HT1080 (cell line): ENCODE measurements at places on chromosomes 16 and 17. TPM values are rescaled to one million over a fixed set of nuclear protein-coding genes. Genes with fewer than 3 reads are reported as not detected.

The DPEP3 gene
- not detected in 2 replicates for total RNA-seq

The SERPINF2 gene
- total RNA-seq = 2.0 and 2.9 TPM in 2 replicates

The PLD6 gene
- not detected in 2 replicates for total RNA-seq

The MYH11 gene
- 0.03 TPM in 2 replicates for total RNA-seq

The NUFIP2 gene
- 23.6 and 34.0 TPM in 2 replicates for total RNA-seq

The CRHR1 gene
- total RNA-seq = not detected in 2 replicates

The CCDC144A gene
- 0.10 TPM in 1 of 2 replicates, not detected in the other for total RNA-seq

The HOXB8 gene
- total RNA-seq = 10.8 and 11.2 TPM in 2 replicates

The HIC1 gene
- 0.53 and 0.79 TPM in 2 replicates for total RNA-seq

The KARS1 gene
- 351 and 352 TPM in 2 replicates for total RNA-seq

The ALDH3A2 gene
- 34.3 and 60.4 TPM in 2 replicates for total RNA-seq

DNA sequence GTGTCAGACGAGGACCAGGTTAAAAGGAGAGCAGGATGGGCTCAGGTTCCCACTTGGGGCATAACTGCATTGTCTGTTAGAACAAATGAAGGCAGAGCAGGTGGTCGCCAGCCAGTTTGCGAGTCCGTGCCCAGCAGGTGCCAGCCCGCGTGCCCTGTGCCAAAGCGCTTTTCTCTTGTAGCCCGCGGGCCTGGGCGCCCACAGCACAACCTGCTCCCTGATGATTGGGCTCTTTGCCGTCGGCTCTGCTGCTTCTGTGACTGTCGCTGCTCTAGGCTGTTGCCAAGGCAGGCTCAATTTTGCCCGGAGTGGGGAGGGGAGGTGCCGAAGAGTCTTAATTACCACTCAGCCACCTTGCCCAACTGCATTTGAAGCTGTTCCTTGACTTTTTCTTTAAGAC is 21.1 kb downstream of the KNOP1 start:
- no peak for DNase-seq

GRCh38 chr17:57114085-57114673 is 29.1 kb downstream of the AKAP1 start:
- DNase-seq = no peak

GRCh38 chr16:51982715-51983680 is 563.9 kb downstream of the TOX3 start:
- peak; percentile 31 for DNase-seq

DNA sequence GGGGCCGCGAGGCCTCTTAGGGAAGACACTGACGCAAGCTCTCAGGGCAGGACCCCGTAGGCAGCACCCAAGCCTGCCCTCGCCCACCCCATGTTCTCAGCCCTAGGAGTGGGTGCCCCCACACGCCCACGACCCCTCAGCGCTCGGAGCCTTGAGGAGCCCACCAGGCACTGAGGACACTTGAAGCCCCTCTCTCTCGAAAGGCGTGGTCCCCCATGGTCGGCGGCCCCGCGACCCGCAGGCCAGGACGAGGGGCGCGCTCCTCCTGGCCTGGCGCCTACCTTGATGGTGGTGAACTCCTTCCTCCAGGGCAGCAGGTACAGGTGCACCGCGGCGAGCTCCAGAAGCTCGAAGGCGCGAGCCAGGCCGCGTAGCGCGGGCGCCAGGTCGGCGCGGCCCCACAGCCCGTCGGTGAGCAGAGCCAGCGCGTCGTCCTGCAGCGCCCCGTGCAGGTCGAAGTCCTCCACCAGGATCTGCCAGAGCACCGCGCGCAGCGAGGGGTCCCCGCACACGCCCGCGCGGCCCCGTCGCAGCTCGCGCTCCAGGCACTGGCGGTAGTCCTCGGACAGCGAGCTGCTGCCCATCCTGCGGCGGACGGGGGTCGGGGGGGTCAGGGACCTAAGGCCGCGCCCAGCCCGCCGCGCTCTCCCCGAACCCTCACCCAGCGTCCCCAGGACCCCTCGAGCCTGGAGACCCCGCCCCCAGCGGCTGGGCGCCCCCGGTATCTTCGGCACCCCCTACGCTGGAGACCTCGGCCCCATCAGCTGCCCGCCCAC is 668 bp downstream of the SPATA2L start:
- no peak for DNase-seq

DNA sequence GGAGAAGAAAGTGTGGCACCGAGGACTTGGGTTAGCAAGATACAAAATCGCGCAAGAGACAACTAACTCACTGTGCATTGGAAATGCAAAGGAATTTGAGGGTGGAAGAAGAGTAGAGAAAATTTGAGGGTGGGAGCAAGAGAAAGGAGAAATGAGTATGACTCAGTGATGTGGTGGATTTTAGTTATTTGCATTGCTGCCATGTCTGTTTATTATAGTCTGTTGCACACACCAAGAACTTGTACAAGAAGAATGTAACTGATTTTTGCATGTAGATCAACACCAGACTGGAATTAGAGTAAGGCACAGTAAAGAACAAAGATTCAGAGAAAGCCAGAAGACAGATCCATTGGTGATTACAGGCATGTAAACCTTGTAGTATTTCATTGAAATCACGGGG is 71.6 kb upstream of the SMIM36 start:
- DNase-seq = no peak

- DNase-seq = no peak
Observed at GRCh38 chr17:65496801-65497200, 64.6 kb downstream of the AXIN2 start.

GRCh38 chr17:29048440-29049368 is 5.8 kb downstream of the PIPOX start:
- peak; percentile 10 for DNase-seq

- no peak for DNase-seq
Observed at GRCh38 chr17:64402469-64402868, 11.8 kb upstream of the PECAM1 start.

DNA sequence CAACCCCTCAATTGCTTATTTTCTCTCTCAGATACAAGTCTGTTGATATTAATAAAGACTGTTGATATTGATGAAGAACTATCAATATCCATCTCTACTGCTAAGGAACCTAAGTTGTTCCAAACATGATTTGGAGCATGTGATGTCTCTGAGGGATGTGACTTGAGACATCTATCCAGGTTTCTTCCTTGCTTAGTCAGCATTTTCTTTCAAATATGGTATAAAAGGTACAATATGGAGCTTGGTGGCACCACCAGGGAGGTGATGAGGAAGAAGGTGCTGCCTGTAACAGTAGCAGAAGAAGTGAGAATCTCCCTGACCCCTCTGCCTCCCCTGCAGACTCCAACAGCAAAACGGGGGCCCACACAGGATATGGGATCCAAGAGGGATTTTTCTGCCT is 329.0 kb downstream of the MAF start:
- no peak for DNase-seq

- no peak for DNase-seq
Observed at GRCh38 chr16:49556249-49556605, 182.6 kb downstream of the C16orf78 start.

DNA sequence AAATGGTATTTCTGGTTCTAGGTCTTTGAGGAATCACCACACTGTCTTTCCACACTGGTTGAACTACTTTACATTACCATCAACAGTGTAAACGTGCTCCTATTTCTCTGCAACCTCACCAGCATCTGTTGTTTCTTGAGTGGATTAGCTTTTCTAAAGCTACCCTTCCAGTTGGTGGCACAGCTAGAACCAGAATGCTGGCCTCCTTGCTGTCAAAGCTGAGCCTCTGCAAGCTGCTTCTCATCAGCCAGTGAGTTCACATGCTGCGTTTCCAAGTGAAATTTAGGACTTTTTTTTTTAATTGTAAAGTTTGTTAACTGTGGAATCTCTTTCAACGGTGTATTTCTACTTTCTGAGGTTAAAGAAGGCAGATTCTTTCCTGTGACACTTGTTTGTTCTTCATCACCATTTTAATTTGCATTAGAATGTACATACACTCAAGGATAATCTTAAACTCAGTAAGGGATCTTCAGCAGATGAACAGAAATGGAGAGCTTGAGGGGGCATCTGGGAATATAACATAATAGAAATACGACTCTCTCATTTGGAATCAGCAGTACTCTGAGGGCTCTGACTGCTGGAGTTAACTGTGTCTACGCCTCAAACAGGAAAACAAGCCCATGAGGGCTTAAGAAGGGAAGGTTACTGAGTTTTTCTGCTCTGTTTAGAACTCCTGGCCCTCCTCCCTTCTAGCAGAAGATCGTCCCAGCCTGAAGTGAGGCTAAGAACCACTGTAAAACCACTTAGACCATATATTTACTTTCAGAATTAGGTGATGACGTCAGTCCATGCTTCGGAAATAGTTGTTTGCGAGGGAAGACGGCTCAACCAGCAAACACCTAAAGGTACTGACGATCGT is 148.4 kb upstream of the FAM20A start:
- DNase-seq = no peak

DNA sequence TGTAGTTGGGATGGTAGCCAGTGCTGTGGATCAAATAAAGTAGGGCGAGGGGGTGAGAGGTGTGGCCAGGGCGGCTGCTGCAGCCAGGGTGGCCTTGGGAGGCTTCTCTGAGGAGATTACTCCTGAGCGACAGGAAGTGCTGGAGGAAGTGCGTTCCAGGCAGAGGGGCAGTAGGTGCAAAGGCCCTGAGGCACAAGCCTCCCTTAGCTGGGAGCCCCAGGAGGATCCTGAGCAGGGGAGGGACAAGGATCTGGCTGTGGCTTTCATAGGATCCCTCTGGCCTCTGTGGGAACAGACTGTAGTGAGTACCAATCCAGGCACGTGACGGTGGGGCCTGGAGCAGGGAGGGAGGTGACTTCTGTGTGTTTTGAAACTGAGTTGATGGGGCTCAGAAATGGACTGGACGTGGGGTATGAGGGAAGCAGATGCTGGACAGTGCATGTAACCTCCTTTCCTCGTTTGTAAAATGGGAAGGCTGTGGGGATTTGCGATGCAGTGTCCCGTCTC is 2.8 kb downstream of the LLGL1 start:
- DNase-seq = no peak

DNA sequence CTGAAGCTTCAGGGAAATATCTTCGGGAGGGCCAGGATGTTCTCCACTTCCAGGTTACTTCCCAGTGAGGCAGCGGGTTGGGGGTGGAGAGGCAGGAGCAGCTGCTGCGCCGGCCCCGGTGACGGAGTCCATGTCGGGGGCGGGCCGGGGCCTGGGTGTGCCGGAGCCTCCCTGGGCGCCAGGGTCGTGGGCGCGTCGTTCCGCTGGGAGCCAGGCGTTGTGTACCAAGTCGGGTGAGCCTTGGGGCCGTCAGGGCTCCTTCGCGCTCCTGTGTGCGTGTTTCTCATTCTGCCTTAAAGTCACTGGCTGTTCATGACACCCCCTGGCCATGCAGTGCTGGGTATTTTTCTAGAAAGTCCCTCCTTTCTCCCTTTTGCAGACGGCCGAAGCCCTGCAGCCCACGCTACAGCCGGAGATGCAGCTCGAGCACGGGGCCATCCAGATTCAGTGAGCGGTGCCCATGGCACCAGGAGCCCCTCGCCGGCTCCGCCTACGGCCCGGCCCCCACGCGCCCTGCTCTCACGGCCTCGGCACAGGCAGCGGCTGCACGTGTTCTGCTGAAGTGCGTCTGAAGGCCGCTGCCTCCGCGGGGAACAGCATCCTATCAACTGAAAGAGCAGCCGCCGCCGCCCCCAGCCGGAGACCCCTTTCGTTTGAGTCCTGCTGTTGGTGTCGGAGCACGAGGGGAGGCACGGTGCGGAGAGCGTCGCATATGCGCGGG is 125.1 kb downstream of the BANP start:
- DNase-seq = no peak

- DNase-seq = no peak
Observed at GRCh38 chr16:62678796-62679195, 642.6 kb upstream of the CDH8 start.

- DNase-seq = no peak
Observed at GRCh38 chr16:56225017-56225742, 33.9 kb downstream of the GNAO1 start.

GRCh38 chr17:20955427-20956323 is 87.1 kb downstream of the USP22 start:
- peak; percentile 50 for DNase-seq

GRCh38 chr17:74952431-74953133 is 16.9 kb downstream of the OTOP3 start:
- DNase-seq = no peak

DNA sequence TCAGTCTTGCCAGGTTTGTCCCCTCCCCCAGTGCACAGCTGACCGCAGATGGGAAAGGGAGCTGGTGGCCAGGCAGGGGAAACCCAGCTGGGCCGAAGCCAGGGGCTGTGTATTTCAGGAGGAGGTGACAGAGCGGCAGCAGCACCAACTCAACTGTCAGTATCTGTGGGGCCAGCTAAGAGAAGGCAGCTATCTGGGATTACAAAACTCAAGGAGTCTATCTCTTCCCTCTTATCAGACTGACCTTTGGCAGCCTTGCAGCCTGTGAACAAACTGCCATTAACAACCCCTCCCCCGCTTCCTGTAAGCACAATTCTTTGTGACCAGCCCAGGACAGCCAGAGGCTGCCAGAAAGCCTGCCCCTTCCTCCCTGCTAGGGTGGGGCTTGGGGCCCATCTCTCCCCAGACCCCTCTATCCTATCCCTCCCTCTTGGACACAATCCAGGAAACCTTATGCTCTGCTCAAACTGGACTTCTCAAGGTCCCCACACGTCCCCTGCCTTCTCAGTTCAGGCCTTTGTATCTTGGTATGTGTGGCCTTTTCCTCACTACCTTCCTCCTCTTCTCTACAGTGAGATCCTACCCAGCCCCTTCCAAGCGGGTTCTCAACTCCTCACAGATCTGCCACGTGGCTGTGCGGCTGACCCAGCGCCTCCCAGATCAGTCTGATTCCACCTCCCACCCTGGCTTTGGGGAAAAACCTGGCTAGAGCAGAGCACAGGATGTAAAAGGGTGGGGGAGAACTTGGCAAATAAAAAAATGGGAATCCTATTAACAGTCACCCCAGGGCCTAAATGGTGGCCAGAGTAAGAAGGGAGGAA is 10.5 kb downstream of the ST3GAL2 start:
- DNase-seq = peak; percentile 95

DNA sequence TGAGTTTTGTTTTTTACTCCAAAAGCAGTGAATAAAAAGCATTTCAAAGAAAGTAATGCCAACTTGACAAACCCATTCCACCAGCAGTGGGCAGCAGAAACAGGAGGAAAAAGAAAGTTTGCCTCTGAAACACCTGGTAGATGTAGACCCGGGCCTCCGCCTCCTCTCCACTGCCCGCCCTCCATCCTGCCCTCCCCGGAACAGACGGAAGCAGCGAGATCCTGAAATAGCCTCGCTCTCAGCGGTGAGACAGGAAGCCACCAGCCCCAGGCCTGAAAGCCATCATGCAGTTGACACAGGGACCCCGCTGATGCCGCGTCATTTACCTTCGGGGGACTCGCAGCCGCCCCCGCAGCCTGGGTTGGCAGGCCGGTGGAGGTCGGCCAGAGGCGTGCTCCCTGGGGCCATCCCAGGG is 67.8 kb downstream of the C16orf78 start:
- DNase-seq = peak; percentile 3

GRCh38 chr17:82989881-82990280 is 89.5 kb upstream of the METRNL start:
- DNase-seq = no peak

GRCh38 chr16:53681354-53681753 is 22.3 kb downstream of the RPGRIP1L start:
- no peak for DNase-seq

DNA sequence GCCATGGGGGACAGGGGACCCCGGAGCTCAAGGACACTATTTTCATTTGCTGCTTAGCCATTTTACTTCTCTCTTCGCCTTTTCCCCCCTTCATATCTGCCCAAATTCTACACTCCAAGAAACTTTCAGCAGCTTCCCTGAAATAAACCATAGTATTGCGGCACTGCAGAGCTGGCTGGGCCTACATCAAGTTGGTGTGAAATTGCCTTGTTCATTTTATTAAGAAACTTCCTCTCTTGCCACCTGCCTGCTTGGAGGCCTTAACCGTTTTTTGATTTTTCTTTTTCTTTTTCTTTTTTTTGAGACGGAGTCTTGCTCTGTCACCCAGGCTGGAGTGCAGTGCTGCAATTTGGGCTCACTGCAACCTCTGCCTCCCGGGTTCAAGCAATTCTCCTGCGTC is 7.4 kb upstream of the CPNE2 start:
- no peak for DNase-seq

GRCh38 chr17:2137342-2138098 is 82.6 kb downstream of the HIC1 start:
- DNase-seq = peak; percentile 18
